ENCODE measurements at places on chromosomes 3 and 15.

GRCh38 chr3:46576-46975, 150.0 kb upstream of the CHL1 start:
- DNase-seq, result no peak

DNA sequence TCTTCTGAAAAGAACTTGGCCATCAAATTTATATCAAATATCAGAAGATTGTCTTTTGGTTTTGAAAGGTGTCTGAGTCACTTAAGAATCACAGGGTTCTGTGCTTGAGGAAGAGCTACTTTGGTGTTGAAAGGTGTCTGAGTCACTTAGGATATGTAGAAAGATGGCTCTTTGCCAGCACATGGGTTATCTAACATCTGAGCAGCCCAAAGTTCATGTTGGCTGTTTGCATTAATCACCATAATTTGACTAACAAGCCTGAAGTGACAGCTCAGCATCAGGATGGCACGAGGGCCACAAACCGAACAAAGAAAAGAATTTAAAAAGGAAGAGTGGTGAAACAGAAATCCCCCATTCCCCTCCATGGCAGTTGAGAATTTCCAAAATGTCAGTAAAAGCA, 190.5 kb upstream of the CMC1 start:
- DNase-seq, result peak; percentile 17

- no peak for DNase-seq
Measured at GRCh38 chr15:69854001-69854400, 243.7 kb downstream of the TLE3 start.

- DNase-seq, result no peak
Measured at GRCh38 chr15:77107531-77108355, 36.8 kb upstream of the TSPAN3 start.
